ENCODE measurements at places on chromosomes 5 and 9.

DNA sequence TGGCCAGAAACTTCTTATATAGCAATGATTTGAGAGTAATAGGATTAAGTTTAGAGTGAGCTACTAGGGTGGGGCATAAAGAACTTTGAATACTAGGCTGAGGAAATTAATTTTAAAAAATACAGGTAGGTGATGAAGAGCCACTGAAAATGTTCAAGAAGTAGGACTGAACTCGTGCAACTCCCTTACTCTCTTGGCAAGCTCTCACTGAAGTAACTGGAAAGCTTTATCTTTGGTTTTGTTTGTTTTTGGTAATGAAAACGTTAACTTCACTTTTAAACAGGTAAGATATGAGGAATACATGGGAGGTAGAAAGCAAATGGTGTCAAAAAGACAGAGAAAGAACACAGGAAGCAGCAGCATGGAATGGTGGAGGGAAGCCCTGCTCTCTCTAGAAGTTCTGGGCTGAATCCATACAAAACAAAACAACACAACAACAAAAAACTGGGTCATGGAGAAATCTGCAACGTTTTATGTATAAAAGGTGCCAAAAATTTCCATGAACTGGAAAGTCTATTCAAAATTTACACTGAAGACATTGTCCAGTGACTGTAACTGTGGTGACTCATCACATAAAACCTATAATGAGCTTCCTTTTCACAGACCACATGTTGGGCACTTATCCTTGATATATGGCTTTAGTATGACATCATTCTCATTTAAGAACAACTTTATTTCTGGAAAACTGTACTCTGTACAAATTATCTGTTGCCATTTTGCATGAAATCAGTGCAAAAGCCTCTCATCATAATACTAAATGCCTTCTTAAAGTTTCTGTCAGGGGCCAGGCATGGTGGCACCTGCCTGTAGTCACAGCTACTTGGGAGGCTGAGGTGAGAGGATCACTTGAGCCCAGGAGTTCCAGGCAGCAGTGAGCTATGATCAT, 91.2 kb upstream of the CHD1 start:
- no peak for DNase-seq

DNA sequence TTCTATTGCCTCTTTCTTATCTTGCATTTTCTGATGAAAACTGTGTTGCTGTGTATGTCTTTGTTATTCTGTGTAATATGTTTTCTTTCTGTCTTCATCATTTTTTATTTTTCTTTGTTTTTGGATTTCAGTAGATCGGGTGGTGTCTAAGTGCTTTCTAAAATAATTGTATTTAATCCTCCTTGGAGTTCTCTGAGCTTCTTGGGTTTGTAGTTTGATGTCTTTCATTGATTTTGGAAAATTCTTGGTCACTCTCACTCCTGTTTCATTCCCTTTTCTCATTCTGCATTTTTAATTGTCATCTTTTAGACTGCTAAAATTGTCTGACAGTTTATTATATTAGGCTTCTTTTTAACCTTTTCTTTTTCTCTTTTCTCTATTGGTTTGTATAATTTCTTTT, 560.5 kb downstream of the IRX1 start:
- no peak for DNase-seq

GRCh38 chr5:43523662-43524072, 8.7 kb upstream of the C5orf34 start:
- DNase-seq: no peak

- no peak for DNase-seq
Measured at GRCh38 chr9:111036429-111036789, 1.9 kb downstream of the LPAR1 start.

- no peak for DNase-seq
Measured at GRCh38 chr5:157842185-157842584, 16.8 kb downstream of the CLINT1 start.

DNA sequence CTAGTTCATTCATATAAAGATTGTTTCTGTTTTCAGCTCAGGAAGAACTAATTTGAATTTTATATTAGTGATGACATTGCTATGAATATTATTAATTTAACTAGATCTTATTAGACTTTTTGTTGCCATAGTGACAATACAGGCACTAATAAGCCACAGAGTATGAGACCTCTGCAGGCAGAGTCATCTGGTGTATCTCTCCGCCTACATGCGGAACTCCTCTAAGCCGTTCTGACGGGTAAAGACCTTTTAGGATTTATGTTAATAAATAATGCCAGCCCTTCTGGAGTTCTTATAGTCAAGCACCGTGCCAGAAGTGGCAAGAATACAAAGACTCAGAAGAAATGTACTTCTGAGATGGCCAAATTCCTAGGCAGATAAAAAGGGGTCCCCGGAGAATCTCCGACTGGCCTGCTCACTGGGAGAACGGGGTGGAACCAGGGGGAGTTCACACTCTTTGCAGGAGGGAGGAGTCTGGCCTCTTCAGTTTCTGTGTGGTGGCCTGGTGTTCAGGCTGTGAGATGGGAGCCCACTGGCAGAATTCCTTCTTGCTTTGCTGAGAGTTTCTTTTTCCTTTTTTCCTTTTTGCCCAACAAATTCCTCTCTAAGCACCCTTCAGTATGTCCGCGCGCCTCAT, 85.1 kb upstream of the IL12B start:
- DNase-seq: no peak

DNA sequence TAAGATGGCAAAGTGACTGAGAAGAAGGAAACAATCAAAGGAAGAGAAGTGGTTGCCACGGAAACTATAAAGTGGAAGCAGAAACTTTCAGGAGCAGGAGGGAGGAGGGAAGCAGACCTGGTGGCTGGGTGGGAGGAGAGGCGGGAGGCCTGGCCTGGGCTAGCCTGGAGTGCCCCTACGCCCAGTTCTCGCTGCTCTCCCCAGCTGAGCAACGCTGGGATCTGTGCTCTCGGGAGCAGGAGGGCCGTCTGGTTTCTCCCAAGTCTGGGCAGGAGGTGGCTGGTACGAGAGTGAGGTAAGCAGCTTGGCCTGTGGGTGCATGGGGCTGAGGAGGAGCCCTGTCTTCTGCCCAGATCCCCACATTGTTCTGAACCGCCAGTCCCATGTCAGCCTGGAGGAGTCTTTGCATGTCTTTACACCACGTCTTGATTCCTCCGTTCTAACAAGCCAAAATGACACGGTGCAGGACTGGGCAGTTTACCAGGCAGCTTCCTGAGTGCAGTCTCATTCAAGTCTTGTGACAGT, 15.0 kb upstream of the DAB2IP start:
- DNase-seq: no peak

GRCh38 chr9:112366591-112366990, 13.3 kb upstream of the HSDL2 start:
- no peak for DNase-seq

Data from NCI-H187 treated with DMSO at 0.1 percent for 48 hours (cell line).